Camera-type eye (tissue), 1 donor: ENCODE measurements at places on chromosomes 3 and 15. TPM values are rescaled to one million over a fixed set of nuclear protein-coding genes. Genes with fewer than 3 reads are reported as not detected.

The FETUB gene
- total RNA-seq = not detected

The CCDC174 gene
- 32.8 TPM for total RNA-seq

The CTXN2 gene
- total RNA-seq = not detected

The ALDH1A2 gene
- total RNA-seq = 53.7 TPM

The PIGZ gene
- total RNA-seq = 7.8 TPM

The CEMIP gene
- total RNA-seq = 4.0 TPM

The ABCF3 gene
- 60.0 TPM for total RNA-seq

The GOLGA8T gene
- not detected for total RNA-seq

The HAPLN3 gene
- total RNA-seq = 17.2 TPM

The NEDD4 gene
- total RNA-seq = 35.7 TPM

The RETNLB gene
- total RNA-seq = not detected

The ATP13A5 gene
- total RNA-seq = 0.22 TPM

The TGM5 gene
- total RNA-seq = 0.38 TPM

The WDR72 gene
- total RNA-seq = 1.4 TPM

The MON1A gene
- 8.0 TPM for total RNA-seq

The NSUN3 gene
- total RNA-seq = 29.6 TPM

The GPR176 gene
- 19.8 TPM for total RNA-seq

The CPLX3 gene
- total RNA-seq = 42.8 TPM

The PTPN9 gene
- total RNA-seq = 29.2 TPM

The CA12 gene
- 17.4 TPM for total RNA-seq

The STARD5 gene
- 5.1 TPM for total RNA-seq

The ABCC5 gene
- total RNA-seq = 79.4 TPM

The RYR3 gene
- total RNA-seq = 14.1 TPM

The CLDN11 gene
- total RNA-seq = 16.8 TPM

The SETD5 gene
- total RNA-seq = 185 TPM

The SLC28A2 gene
- total RNA-seq = not detected

The SCAANT1 gene
- total RNA-seq = not detected

The COL6A5 gene
- 0.16 TPM for total RNA-seq

The TIPIN gene
- total RNA-seq = 23.7 TPM

The NUTM1 gene
- not detected for total RNA-seq

The DUOXA1 gene
- 2.0 TPM for total RNA-seq

The AGBL1 gene
- total RNA-seq = 3.7 TPM

The KNL1 gene
- total RNA-seq = 14.2 TPM

The GP9 gene
- 1.2 TPM for total RNA-seq
